ENCODE measurements at places on chromosomes 5 and 9.

GRCh38 chr9:136619742-136620440 lies 42.8 kb upstream of the EGFL7 start:
- DNase-seq: no peak

DNA sequence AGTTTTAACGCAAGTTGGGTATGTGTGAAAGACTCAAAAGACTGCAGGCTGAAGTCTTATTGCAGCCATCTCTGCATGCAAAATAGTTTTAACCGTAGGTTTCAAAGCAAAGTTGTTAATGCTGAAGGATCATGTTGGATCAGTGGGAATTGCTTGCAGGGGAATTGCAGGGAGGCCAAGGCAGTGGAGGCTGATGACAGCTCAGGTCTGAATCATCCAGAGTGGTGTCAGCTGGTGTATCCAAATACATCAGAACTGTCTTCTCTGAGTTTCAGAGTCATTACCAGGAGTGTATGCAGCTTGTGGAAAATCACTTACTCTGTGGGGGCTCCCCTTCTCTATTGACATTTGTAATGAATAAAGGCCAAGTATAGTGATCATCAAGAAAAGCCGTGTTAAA lies 435.7 kb downstream of the SH3GL2 start:
- no peak for DNase-seq

GRCh38 chr5:74822288-74822687 lies 43.9 kb downstream of the FAM169A start:
- DNase-seq: no peak

DNA sequence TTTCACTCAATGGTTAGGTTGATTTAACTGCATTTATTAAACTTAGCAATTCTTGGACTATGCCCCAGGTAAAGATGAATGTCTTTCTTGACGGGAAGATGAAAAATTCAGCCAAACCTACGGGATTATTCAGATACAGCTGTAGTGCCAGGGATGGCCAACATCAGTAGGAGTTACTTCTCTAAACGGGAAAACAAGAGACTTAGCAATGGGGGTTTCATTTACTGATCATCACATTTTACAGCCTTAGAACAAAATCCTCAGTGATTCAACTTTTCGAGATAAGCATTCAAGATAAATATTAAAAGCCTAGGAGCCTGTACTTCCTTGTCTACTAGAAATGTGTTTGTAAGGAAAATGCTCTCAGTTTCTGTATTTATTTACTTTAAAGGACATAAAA lies 46.1 kb downstream of the S1PR3 start:
- DNase-seq: no peak

DNA sequence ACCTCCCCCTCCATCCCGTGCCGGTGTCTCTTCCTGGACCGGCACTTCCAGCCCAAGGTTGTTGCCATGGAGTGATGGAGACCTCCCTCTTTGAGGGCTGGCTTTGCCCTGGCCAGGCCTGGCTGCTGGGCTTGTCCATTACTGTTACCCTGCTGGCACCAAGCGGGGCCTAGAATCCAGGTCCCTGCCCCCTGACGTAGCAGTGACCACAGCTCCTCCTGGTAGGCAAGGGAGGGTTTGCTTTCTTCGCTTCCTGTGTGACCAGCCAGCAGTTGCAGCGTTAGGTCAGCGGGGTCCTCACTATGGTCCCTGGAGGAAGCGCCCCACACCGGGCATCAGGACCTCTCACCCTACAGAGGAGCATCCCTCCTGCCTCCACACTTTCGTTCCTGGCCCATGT lies 146.7 kb upstream of the COL5A1 start:
- no peak for DNase-seq
